ENCODE measurements at places on chromosomes 2 and 18. TPM values are rescaled to one million over a fixed set of nuclear protein-coding genes. Genes with fewer than 3 reads are reported as not detected.

- peak; percentile 48 for DNase-seq
Measured at GRCh38 chr2:175880-176820, 87.7 kb downstream of the SH3YL1 start.

- no peak for DNase-seq
Measured at GRCh38 chr2:158733430-158733755, 61.7 kb upstream of the DAPL1 start.

DNA sequence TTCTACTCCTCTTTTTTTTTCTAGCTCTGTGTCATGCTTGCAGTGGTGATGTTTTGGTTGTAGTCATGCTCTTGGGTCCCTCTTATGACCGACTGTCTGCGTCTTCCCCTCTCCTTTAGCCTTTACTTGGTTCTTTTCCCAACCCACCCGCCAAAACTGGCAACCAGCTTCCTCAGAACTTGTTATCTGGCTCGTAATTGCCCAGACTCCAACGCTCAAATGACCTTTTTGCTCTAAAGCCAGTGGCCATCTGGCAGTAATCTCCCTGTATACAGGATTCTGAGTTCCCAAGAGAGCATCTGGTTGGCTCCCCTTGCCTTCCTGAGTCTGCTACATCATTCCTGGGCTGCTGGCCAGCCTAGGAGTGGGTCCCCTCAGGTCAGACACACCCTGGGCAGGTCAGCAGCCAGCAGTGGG lies 147.2 kb downstream of the MGAT5 start:
- peak; percentile 96 for DNase-seq

DNA sequence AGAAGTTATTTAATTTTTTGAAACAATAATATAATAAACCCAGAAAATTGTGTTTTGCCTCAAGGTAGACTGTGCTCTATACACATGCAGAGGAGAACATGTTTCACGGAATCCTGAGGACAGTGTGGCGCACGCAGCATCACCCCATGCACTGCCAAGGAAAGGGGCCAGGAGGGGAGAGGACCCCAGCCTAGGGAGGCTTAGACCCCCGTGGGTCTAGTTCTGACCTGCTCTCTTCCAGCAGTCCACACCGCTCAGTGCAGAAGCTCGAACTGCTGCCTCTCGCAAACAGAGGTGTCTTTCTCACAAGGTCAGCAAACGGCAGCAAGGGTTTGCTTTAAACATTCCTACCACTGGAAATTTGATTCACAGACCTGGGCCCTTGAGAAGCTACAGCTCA lies 51.5 kb upstream of the KIDINS220 start:
- no peak for DNase-seq

DNA sequence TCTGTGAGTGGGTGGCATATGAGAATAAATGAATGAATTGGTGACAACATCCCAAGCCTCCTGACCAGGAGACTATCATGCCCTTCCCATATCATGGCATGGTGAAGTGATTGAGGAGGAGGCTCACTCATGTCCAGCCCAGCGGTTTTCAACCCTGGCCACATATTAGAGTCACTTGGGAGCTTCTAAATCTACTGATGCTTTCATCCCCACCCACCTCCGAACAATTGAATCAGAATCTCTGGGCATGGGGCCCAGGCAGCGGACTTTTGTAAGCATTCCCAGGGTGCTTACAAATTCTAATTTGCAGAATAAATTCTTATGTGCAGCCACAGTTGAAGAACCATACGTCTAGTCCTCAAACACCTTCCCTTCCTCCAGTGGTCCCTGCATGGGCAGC lies 81.7 kb upstream of the SEC11C start:
- no peak for DNase-seq

DNA sequence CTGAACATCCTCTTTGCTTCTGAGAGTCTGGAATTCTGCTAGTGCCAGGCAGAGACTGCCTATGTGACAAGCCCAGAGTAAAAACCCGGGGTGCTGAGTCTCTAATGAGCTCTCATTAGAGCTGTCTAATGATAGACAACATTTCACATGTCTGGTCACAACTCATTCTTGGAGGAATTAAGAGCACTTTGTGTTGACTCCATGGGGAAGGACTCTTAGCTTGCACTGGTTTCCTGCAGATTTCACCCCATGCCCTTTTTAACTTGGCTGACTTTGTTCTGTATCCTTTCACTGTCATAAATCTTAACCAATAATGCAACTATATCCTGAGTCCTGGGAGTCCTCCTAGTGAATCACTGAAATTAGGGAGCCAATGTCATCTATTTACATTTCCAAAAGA lies 33.5 kb downstream of the FBXO15 start:
- peak; percentile 10 for DNase-seq

DNA sequence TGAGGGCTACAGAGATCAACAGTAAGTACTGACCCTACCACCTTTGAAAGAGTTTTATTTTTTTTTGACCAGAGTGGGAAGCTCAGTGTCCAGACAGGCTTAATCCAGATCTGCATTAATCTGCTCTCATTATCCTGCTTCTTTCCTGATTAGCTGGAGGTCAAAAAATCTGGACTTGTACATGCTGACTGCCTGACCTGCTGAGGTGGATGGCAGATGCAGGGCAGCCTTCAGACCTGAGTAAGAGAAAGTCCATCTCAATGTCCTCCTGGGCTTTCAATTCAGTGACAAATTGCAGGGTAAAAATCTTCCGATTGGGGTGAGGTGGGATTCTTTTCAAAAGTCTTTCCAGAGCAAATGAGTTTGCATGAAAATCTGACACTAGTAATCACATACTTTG lies 998.8 kb upstream of the PIK3C3 start:
- DNase-seq: no peak

- peak; percentile 41 for DNase-seq
Measured at GRCh38 chr2:67782443-67782842, 280.4 kb downstream of the C1D start.

GRCh38 chr2:177433402-177433801 lies 40.8 kb downstream of the AGPS start:
- DNase-seq: no peak

GRCh38 chr2:210559182-210559581 lies 2.8 kb downstream of the CPS1 start:
- DNase-seq: no peak

DNA sequence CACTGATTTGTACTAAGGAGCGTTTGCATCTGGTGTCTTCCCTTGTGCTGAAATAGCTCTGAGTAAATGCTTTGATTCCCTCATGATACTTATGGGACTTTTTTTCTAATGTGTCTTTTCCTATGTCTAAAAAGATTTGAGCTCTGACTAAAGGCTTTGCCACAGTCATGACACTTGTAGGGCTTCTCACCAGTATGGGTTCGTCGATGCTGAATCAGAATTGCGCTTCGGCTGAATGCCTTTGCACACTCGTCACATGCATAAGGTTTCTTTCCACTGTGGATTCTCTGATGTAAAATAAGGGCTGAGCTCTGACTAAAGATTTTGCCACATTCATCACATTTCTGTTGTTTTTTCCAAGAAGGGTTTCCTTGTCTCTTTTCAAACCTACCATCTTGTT lies 8.0 kb downstream of the ZNF396 start:
- DNase-seq: no peak

The TTR gene
- not detected for total RNA-seq

The CCDC141 gene
- under 0.01 TPM for total RNA-seq

The VRK2 gene
- total RNA-seq: 29.4 TPM

The KCNIP3 gene
- 2.6 TPM for total RNA-seq

The EHBP1 gene
- total RNA-seq: 140 TPM

The MERTK gene
- total RNA-seq: under 0.01 TPM

The CYP1B1 gene
- total RNA-seq: 6.5 TPM

The FZD7 gene
- total RNA-seq: 14.7 TPM

The RAMP1 gene
- total RNA-seq: 35.0 TPM

The ABCG8 gene
- total RNA-seq: not detected

The ANO7 gene
- 0.64 TPM for total RNA-seq

The LRRC30 gene
- total RNA-seq: not detected
